Epithelial cell of proximal tubule (primary cell): ENCODE measurements at places on chromosomes 4 and X. TPM values are rescaled to one million over a fixed set of nuclear protein-coding genes. Genes with fewer than 3 reads are reported as not detected.

HS3ST1 gene
- total RNA-seq, result 2.5 and 5.1 TPM in 2 replicates

GRCh38 chrX:22396408-22396807 lies 123.7 kb downstream of the CBLL2 start:
- no peak for DNase-seq

DNA sequence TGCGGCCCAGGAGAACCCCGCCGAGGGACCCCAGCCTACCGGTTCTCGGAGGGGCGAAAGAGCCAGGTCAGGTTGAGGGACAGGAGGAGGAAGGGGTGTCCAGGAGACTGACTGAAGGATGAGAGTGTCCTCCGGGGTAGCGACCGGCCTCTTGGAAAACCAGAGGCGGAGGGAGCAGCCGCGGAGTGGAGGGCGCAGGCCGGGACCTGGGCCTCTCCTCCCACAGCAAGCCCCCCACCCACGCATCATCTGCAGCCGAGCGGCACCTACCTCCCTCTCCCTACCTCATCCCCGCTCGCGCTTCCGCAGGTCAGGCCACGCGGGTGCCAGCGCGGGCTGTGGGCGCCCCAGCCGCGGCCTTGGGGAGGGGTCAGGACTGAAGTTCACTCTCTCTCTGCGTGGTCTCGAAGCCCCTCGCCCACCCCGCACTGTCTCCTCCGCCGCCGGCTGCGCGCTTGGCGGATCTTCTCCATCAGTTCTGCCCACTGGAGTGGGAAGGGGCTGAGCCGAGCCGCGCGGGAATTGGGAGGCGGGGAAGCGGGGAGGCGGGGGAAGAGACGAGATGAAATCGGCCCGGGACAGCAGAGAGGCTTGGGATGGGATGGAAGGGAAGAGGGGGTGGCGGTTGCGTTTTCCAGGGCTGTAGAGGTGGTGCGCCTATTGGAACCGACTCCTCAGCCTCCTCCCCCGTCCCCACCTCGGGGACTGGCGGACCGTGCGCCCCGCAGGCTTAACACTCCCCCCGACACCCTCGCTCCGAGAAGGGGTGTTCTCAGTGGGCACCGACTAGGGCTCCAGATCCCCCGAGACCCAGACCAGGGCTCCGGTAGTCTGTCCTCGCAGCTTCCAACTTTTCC lies 1.8 kb downstream of the NLGN4X start:
- no peak for DNase-seq

GRCh38 chrX:108397627-108398391 lies 40.4 kb downstream of the COL4A6 start:
- DNase-seq, result no peak

- DNase-seq, result no peak
These were observed 106.4 kb upstream of the FTHL17 start for GRCh38 chrX:31178064-31178768.

SHROOM4 gene
- total RNA-seq, result 3.2 and 4.2 TPM in 2 replicates

DNA sequence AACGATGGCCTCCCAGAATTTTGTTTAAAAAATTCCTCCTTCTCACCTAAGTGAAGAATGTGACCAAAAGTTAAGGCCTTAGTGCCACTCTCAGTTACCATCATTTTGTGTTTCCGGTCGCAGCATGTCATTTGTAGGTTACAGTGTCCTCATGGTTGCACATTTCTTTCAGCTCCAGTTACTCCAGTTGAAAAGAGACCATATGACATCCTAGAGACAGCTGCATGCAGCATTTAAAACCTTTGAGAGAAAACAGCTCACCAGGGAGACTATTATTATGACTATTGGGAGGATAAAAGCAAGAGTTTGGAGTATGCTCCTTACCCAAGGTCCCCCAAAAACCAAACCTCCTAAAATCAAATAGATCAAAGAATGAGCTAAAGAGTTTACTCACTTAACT lies 45.8 kb downstream of the MGARP start:
- no peak for DNase-seq

GRCh38 chrX:149522916-149523315 lies 17.8 kb upstream of the IDS start:
- no peak for DNase-seq

DNA sequence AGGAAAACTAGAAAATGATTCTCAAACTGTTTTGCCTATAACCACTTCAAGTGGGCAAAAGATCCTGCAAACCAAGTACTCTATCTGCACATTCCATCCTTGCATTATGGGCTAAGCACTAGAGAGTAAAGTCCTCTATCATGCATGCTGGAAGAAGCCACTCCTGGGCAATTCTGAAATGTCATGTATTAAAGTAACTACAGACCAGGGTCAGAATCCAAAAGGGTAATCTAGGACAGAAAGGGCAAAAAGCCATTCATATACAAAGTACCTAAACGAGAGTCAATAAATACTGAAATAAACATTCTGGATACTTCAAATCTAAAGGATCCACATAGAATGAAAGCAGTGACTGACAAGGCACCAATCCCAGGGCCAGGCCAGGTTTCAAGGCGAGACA lies 1.0 kb downstream of the SNX12 start:
- DNase-seq, result no peak

MAGEA11 gene
- not detected in 2 replicates for total RNA-seq

- DNase-seq, result no peak
These were observed 649.6 kb upstream of the DIPK2B start for GRCh38 chrX:45850197-45850774.

- DNase-seq, result no peak
These were observed 113.8 kb upstream of the STIM2 start for GRCh38 chr4:26746802-26747213.

NIPAL1 gene
- 3.9 and 8.7 TPM in 2 replicates for total RNA-seq

DNA sequence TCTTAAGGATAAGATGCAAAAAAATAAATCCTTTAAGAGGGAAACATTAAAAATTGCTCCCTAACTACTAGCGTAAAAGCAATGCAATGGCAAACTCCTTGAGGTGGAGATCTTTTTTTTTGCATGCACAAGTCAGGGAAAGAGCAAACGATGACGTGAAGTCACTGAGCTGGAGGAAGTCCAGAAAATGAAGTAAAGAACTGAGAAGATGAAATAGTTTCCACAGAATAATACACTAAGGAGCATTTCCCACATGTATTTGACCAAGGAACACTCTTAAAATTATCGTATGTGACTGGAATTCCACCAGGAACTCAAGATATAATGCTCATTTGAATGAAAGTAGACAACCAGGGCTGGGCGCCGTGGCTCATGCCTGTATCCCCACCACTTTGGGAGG lies 21.0 kb upstream of the DOCK11 start:
- DNase-seq, result no peak

DNA sequence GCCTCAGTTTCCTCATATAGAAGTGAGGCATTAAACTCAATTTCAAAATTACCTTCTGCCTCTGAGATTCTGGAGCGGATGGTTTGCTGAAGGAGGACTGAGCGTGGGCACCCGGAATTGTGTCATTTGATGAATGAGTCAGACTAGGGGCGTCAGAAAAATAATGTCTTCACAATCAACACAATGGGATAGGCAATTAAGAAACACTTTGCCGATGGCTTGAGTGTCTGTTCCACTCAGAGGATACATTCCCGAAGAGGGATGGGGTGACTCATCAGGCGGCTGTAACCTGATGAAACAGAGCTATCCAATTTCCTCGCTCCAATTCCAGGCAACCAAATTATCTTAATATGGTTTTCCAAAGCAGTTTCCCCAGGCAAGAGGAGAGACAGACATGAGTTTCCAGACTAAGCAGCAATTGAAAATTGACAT lies 1.2 kb upstream of the CHRNA9 start:
- DNase-seq, result no peak

TBC1D25 gene
- total RNA-seq, result 7.4 and 10.7 TPM in 2 replicates

DNA sequence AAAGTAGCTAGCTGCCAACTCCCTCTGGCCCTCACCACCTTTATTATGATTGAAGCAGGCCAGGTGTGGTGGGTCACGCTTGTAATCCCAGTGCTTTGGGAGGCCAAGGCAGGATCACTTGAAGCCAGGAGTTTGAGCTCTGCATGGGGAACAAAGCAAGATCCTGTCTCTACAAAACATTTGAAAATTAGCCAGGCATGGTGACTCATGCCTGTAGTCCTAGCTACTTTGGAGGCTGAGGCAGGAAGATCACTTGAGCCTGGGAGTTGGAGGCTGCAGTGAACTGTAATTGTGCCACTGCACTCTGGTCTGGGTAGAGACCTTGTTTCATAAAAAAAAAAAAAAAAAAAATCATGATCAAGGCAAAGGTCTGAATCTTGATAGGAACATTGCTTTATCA lies 467.0 kb upstream of the DIPK2B start:
- no peak for DNase-seq

GRCh38 chrX:119721926-119722325 lies 29.0 kb upstream of the SEPTIN6 start:
- DNase-seq, result no peak

- DNase-seq, result no peak
These were observed 14.0 kb upstream of the ADH5 start for GRCh38 chr4:99102634-99103033.

ARFIP1 gene
- 29.1 and 33.9 TPM in 2 replicates for total RNA-seq

DNA sequence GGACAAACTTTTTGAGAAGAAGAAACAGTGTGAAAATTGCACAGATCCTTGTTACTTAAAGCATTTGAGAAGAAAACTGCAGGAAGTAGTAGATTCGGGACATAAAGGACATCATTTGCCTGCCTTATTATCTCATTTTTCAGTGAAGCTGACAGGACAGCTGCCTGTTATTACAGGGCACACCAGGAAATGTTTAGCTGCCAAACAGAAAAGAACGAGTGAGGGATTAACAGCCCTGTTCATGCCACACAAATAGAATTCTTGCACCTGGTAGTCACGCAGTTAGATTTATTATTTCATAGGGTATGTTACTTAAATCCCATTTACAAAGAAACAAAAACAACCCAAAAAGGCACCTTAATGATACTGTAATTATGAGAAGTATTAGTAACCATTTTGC lies 100.6 kb downstream of the CHIC2 start:
- no peak for DNase-seq

- peak; percentile 10 for DNase-seq
These were observed 203.4 kb downstream of the ANAPC10 start for GRCh38 chr4:144894573-144894972.

- no peak for DNase-seq
These were observed 19.5 kb downstream of the MID1IP1 start for GRCh38 chrX:38820751-38821150.

- no peak for DNase-seq
These were observed 145.2 kb downstream of the OPHN1 start for GRCh38 chrX:68288127-68288526.

DNA sequence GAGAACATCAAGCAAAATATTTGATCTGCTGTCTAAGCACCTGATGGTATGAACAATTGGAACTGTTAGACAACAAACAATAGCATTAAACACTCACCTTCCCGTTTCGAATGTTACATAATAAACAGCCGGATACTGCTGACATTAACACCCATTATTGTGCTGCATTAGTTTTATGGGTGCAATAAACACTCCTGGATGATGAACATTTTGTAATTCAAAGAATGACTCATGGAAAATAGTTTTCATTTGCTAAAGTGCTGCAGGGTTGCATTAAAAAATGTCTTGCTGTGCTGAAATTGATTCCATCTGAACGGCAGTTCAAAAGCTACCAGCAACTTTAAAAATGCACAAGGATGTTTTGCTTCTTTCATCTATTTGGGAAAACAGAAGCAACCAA lies 100.8 kb upstream of the SORBS2 start:
- no peak for DNase-seq

FUNDC1 gene
- 15.9 and 22.2 TPM in 2 replicates for total RNA-seq

- DNase-seq, result no peak
These were observed 90.5 kb upstream of the ZNF827 start for GRCh38 chr4:146029147-146029546.

GRCh38 chr4:184444953-184445309 lies 29.4 kb downstream of the IRF2 start:
- DNase-seq, result no peak

DNA sequence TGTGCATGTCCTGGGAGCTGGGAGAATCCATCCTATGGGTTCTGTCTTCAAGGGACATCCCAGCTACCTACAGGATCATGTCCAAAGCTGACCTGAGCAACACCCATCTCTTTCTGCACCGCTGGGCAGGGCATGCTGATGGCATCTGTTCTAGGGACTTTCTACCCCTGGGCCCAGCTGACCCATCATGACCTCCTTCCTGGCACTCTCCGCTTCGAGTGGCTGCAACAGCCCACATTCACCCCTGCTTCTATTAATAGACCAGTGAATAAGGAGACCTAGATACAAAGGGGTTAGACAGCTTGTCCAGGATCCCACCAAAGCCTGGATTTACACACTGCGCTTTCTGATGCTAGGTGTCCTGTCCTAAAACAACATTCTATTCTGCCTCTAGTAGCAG lies 44.6 kb upstream of the GPR173 start:
- no peak for DNase-seq

SERTM2 gene
- not detected in 2 replicates for total RNA-seq

DNA sequence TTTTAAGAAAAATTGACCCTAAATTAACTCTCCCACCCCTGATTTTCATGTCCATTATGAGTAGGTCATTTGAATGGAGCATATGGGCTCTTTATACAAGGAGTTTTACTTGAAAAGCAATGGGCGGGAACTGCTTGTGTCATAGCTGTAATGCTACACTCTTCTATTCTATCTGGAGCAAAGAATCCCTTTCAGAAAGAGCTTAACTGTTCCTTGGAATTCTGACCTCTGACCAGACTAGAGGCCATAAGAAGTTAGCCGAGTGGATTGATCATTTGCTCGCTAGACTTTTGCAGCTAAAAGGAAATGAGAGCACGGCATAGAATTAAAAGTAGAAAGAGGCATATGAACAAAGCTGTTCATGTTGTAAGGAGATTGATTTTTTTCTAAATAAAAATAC lies 79.1 kb downstream of the DOCK11 start:
- DNase-seq, result no peak

RHOH gene
- not detected in 2 replicates for total RNA-seq

SPACA5 gene
- 0.51 TPM in 1 of 2 replicates, not detected in the other for total RNA-seq
